ENCODE measurements at places on chromosomes 7 and 10.

GRCh38 chr10:23870651-23871610 is 338.0 kb upstream of the KIAA1217 start:
- no peak for DNase-seq

GRCh38 chr7:90833443-90833842 is 237.3 kb downstream of the CDK14 start:
- DNase-seq, result no peak

- DNase-seq, result no peak
Measured at GRCh38 chr10:117460846-117461765, 81.4 kb upstream of the EMX2 start.

- DNase-seq, result no peak
Measured at GRCh38 chr10:7033031-7033430, 377.8 kb downstream of the SFMBT2 start.

Measured in globus pallidus (tissue), 1 donor.